ENCODE measurements at places on chromosomes 11 and 22.

GRCh38 chr22:26389125-26389524 is 39.9 kb upstream of the ASPHD2 start:
- no peak for DNase-seq

DNA sequence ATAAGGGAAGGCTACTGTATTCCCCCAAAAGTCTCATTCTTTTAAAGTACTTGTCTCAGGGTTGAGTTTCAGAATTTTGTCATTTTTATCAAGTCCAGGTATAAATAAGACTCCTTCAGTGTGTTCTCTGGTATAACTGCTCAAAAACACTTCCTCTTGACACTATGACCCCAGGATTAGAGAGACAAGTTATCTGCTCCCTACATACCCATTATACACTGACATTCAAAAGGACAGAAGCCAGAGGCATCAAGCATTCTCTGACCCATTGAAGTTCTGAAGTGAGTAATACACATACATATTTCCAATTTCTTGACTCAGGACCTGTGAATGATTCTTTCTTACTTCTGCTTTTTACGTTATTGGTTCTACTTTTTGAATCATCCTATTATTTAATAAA is 447.8 kb upstream of the CNTN5 start:
- no peak for DNase-seq

DNA sequence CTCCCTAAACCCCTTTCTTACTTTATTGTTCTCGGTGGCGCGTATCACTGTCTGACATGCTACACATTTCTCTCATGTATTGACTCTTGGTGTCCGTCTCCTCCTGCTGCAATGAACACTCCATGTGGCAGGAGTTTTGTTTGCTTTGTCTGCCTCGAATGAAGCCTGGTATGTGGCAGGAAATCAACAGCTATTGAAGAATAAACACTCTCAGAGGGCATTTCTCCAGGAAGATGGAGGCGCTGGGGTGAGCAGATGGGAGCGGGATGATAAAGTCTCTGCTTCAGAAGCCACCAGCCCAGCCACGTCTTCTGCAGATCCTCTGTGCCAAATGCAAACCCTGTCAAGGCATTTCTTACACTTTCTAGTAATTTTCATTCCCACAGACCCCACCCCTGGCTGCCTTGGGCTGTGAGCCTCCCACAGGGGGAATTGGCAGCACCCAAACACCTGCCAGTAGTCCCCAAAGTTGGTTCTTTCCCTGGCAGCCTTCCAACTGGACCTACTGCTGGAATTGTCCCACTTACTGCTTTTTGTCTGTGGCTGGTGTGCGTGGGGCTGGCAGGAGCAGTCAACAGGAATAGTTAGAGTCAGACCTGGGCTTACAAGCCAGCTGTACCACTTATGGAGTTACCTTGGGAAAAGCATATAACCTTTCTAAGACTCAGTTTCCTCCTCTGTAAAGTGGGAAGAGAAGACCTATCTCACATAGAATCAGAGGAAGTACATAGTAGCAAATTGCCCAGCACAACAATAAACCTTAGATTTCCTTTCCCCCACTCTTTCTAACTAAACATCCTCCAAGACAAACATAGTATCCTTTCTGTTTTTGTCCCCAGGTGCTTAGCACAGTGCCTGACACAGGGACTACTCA is 13.3 kb upstream of the IL10RA start:
- DNase-seq = no peak

GRCh38 chr11:83044958-83045712 is 26.6 kb downstream of the RAB30 start:
- no peak for DNase-seq

GRCh38 chr11:88480223-88480622 is 142.7 kb upstream of the CTSC start:
- no peak for DNase-seq

DNA sequence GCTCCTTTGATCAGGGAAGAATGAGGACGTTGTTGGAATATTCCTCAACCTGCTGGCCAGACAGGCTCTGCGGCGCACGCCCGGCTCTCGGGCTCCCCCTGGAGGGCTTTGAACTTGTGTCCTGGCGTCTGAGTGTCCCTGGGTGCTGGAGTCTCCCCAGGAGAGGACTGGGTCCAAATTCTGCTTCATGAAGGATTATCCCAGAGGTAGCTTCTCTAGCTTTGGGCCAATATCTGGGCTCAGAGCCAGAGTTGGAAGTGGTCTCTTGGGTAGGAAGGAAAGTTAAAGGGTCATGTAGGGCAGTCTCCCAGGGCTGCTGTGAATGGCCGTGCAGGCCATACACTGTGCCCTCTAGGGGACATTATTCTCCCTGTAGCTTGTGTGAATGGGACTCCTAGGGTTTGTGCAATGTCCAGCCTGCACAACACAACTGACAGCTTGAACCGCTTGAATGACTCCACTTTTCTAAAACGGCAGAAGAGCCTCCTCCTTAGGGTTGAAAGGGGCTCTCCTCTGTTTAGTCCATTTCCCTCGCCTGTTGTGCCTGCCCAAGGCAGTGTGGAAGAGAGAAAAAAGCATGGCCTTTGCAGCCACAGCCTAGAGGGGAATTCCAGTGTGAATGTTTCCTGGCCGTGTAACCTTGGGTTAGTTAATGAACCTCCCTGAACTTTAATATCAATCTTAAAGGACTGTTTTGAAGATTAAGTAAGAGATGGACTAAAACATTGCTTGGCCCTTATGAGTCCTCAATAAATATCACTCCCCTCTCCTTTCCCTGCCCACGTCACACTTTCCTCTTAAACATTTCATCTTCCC is 111.2 kb upstream of the THY1 start:
- DNase-seq = peak; percentile 29

GRCh38 chr11:67389477-67389876 is 2.3 kb upstream of the RAD9A start:
- DNase-seq = no peak
